Vagina (tissue), 2 donors: ENCODE measurements at places on chromosomes 7 and 10. TPM values are rescaled to one million over a fixed set of nuclear protein-coding genes. Genes with fewer than 3 reads are reported as not detected.

VCL gene
- total RNA-seq = 74.6 TPM

HYAL4 gene
- total RNA-seq = 0.49 TPM

CACNA2D1 gene
- total RNA-seq = 16.9 TPM

GRCh38 chr10:91096274-91096673 lies 124.2 kb upstream of the PCGF5 start:
- no peaks in the 10 kb centered on the region for H3K4me1 ChIP-seq
- H3K27me3 ChIP-seq = no peaks in the 10 kb centered on the region
- H3K36me3 ChIP-seq = no peaks in the 10 kb centered on the region

DNA sequence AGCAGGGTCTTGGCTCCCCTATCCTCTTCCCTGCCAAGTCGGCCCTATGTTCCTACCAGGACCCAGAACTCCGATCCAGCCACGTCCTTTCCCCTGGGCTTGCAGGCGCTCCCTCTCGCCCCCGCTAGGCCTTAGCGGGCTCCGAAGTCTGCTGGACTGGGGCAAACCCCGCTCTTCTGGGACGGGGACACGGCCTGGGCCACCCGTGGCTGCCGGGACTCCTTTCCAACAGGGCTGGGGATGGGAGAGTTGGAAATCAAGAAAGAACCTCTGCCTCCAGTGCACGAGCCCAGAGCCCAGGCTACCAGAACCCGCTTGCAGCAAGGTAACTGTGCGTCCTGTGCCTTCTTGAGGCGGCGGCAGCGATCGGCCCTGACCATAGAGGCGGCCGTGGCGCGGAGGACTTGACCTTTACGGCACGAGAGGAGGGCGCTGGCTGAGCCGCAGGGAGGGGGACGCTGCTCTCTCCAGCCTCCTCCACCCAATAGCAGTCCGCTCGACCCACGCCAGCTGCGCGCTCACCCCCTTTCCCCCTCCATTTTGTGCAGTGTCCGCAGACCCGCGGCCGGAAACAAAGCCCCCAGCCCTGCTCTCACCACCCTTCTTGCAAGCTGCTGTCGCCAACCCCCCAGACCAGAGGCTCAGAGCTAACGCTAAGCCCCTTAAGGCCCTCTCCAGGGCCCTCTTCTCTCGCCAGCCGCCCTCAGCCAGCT lies 7.0 kb upstream of the HOXA11 start:
- H3K4me1 ChIP-seq = peaks cover 55% of the 10 kb centered on the region
- no peaks in the 10 kb centered on the region for H3K27me3 ChIP-seq
- DNase-seq = no peak
- peak overlapping the region; percentile 91 for H3K4me3 ChIP-seq

- no peaks in the 10 kb centered on the region for H3K27me3 ChIP-seq
- no peak overlapping the region for H3K4me3 ChIP-seq
- H3K27ac ChIP-seq = no peak overlapping the region
- no peak for DNase-seq
These were observed 229.7 kb downstream of the CACNB2 start for GRCh38 chr10:18369859-18370473.

DNA sequence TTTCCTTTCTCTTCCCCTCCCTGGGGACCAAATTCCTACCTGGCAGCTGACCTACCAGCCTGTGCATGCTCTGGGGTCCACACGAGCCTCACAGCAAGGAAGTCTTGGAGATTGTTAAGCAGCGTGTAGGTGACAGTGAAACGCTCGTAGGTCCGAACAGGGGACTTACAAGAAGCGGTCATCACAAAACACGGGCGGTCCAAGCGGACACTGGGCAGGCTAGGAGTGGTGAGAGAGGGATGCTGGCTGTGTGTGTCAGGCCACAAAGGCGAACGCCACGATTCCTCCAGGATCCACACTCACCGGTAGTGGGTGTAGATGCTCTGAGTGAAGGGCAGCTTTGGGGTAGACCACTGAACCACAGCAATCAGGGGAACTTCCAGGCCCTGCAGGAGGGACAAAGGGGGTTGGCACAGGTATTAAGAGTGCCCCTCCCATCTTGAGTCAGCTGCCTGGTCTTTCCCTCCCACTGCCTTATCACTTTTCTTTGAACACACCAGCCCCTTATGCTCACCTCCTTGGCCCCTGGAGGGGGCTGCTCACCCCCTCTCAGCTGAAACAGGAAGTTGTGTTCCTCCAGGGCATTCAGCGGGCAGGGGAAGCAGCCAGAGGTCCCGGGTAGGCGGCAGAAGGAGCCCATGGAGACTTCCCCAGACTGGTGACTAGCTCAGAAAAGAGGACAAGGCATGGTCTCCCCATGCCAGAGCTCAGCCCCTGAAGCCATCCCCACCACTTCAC lies 2.0 kb downstream of the TRAPPC14 start:
- H3K27me3 ChIP-seq = no peaks in the 10 kb centered on the region
- H3K36me3 ChIP-seq = no peaks in the 10 kb centered on the region
- DNase-seq = no peak
- no peak overlapping the region for H3K4me3 ChIP-seq

GRCh38 chr7:4782333-4783291 lies 7.2 kb downstream of the AP5Z1 start:
- no peak overlapping the region for H3K27ac ChIP-seq
- no peaks in the 10 kb centered on the region for H3K27me3 ChIP-seq
- H3K36me3 ChIP-seq = peaks cover 64% of the 10 kb centered on the region
- no peak overlapping the region for H3K4me3 ChIP-seq
